ENCODE measurements at places on chromosomes 5 and 9.

DNA sequence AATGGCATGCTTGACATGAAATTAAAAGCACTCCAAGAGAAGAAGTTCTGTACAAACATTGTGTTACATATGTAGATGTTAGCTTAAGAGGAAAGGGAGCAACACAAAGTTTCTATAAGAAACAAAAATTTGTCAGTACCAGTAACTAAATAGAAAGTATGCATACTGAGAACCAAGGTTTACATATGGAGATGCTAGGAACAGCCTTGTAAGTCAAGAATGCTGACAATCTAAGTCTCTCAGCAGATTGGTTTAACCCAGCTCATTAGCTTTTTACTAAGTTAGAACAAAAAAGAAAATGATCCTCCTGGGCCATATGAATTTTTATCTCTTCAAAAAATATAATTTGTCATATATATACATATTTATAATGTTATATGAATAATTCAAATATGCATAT, 2022.1 kb upstream of the ACO1 start:
- DNase-seq = no peak

DNA sequence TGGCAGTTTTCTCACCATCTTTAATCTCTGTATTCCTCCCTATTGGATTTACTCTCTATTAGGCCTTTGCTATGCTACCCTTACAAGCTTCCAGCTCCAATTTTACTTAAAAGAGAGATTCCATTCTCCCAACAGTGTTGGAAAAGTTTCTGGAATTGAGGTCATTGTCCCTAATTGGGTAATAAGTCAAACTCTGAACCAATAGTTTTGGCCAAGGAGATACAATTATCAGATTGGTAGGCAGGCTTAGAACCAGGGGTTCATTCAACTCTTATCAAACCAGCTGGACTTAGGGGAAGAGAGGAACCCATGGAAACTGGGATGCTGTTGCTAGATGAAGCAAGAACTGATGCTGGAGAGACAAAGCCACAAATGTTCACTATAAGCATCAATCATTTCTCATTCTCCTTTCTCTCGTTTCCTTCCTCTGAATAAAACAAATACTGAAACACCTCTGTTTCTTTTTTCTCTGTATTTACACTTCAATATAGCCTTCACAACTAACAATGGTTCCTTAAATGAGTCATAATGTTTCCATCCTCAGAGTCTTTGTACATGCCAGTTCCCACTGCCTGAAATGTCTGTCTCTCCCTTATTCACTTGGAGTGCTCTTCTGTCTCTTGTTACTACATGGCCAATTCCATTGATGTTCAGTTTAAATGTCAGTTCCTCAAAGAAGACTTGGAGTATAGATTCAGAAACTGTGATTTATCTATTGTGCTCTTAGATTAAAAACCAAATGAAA, 587.3 kb downstream of the GABRG2 start:
- no peak for DNase-seq

DNA sequence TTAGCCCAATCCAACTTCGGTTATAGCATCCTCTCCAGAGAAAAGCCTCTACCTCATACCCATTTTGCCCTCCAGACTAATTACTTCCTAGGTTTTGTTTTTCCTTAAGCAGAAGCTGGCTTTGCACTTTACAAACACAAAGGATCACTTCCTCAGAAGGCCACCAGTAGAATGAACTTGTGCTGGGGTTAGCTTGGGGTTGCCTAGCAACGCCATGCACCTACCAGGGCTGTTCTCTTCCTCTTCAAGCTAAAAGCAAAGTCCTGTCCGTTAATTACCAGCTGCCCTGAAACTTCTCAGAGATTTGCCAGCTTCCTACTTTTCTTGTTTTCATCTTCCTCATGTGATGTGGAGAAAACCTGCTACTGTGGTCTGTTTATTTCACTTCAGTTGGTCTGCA, 132.0 kb upstream of the WWC1 start:
- no peak for DNase-seq

GRCh38 chr5:42949348-42950115, 90.6 kb downstream of the ANXA2R start:
- DNase-seq = no peak

DNA sequence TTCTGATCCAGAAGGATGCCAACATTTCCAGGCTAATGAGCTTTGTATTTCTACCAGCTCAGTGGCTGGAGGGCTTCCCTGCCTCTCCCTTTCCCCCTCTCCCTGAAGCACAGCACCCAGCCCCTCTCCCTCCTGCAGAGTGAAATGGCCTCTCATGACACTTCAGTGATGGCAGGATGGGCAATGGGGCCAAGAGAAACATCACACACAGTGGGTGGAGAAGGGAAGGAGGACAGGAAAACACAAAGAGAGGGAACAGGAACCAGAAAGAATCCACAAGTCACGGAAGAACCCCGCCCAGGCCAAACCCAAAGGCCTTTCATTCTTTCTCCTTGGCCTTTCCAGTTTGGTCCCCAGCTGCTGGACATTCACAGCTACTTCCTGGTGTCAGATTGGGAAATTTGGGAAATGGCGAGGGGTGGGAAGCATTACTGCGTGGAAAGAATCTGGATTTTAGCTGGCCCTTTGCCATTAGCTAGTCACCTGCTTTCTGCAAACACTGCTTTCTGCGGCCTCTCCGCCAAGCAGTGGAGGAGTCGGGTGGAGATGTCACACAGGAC, 82.6 kb downstream of the GLDC start:
- no peak for DNase-seq

- no peak for DNase-seq
Observed at GRCh38 chr9:108136656-108137055, 647.1 kb upstream of the KLF4 start.

DNA sequence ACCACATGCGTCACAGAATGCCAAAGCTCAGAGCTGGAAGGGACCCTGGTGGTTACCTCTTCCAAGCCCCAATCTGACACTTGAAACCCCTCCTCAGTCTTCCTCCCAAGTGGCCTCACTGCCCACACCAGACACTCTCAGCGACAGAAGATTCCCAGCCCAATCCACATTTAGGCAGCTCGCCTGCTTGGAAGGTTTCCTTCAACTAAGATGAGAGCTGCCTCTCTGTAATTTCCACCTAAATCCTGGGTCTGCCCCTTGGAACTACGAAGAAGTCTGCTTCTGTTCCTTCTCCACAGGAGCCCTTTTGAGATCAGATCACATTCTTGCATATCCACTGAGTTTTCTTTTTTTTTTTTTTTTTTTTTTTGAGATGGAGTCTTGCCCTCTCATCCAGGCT, 83.7 kb downstream of the PAX5 start:
- DNase-seq = no peak

- DNase-seq = peak; percentile 39
Observed at GRCh38 chr9:2087500-2088313, 72.6 kb downstream of the SMARCA2 start.

- DNase-seq = no peak
Observed at GRCh38 chr5:31731016-31731415, 92.1 kb downstream of the PDZD2 start.

DNA sequence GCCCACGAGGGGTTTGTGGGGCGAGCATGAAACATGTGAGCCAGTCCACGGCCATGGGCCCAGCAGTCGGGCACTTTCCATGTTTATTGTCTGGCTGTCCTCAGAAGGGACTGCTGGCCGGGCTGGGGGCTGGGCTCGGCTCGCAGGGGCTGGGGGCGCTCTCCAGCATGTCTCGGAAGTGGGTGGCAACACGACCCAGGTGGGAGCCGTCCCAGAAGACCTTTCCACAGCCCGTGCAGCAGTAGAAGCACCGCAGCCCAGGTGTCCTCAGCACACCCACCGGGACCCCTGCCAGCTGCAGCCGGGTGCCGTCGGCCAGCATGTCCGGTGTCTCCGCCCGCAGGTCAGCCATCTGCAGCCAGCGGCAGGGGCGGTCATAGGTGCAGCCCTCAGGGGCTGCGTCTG, 4.8 kb upstream of the NRARP start:
- no peak for DNase-seq

GRCh38 chr9:136309101-136309801, 5.4 kb upstream of the CCDC187 start:
- DNase-seq = no peak

DNA sequence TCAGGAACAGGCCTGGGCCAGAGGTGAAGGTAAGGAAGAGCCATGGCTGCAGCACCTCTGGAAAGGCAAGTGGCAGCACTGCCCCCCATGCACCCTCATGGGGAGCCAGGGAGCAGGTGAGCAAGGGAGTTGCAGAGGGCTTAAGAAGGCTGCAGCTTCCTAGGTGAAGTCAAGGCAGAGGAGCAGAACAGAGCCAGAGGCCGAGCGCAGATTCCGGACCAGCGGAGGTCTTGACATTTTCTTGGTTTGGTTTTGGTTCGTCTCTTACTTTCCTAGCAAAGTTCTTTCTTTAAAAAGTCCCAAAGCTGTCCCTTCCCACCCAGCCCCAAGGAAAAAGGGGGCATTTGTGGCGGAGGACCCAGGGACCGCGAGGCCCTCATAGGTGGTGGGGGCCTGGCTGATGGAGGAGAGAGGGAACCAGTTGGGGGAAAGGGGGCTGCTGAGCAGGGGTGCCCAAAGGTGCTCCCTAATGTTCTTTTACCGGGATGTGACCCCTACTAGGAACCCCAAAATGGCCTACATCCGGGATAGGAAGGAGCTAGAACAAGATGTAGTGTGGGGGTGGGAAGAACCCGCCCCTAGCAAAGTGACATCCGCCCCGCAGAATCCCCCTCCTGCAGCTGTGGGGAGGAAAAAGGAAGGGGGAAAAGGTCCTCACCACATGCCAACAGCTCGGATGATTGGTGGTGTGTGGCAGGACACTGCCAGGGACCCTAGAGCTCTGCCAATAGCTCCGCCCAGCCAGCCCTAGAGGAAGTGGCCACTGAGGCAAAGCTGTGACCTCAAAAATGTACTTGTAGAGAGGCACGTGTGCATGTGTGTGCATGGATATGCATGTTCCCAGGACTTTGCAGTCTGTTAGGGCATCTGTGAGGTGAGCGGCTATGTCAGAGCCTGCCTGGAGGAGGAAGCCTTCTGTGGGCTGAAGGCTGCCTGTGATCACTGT, 914 bp upstream of the CD72 start:
- DNase-seq = no peak

GRCh38 chr5:52869391-52869790, 81.7 kb downstream of the ITGA1 start:
- DNase-seq = peak; percentile 31

- no peak for DNase-seq
Observed at GRCh38 chr5:111163000-111163399, 61.2 kb upstream of the CAMK4 start.

DNA sequence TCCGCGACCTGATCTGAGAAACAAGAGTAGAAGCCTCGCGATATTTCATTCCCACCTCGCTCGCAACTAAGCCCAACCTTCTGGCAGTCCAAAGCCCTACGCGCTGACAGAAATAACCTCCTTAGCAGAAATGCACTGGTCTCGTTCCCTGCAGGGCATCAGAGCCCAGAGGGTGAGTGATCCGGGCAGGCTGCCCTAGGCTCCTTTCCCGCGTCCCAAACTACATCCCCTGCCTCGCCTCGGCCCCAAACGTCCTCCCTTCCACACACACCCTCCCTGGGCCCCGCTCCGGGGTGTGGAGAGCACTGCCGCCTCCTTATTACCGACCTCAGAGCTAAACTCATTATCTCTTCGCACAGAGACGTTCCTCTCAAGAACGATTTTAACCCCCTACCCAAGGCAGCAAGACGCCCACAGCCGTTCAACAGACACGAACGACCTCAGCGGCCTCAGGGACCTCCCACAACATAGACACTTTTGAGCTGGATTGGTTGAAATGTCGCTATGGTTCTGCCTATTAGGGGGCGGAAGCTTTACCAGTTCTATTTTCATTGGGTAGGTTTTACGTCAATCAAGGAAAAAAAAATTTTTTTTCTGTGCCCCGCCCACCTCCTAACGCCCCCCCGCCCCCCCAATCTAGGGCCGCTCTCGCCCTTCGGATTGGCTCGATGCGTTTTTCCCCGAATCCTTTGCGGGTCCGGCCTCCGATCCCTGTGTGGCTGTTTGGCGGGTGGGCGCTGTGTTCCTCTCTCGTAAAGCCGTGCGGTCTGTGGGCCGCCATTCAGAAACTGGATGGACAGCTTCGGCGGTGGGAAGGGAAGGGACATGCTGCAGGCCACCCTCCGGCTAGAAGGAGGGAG, at the start of gene CETN3:
Gene CETN3 (minus strand): TSS at position 439 of the 860 bp plus-strand sequence. CDS start 95 bp downstream, at position 344.
- DNase-seq = peak; percentile 84

- DNase-seq = no peak
Observed at GRCh38 chr5:141853895-141854626, 24.1 kb downstream of the PCDH1 start.

DNA sequence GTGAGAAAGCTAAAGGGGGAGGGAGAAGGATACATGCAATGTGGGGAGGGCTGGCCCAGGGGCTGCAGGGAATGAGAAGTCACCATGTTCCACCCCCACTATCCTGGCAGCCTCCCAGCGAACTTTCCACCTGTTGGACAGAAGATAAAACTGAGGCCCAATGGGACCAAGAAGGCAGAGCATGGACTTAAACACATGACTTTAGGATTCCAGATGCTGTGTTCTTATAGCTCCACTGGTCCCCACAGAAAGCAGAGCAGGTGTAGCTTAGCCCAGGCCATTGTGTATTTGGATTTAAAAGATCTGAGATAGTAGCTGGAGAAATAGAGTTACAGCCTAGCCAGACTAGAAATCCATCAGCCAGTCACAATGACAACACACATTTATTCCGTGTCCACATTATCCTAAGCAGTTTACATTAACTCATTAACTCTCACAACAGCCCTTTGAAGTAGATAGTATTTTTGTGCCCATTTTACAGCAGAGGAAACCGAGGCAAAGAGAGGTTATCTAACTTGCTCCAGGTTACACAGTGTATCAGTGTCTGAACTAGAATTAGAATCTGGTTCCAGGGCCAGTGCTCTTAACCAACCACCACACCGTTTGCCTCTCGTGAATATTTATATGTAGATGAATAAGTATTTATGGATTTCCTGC, 121.0 kb downstream of the RGS3 start:
- no peak for DNase-seq

- no peak for DNase-seq
Observed at GRCh38 chr9:81538890-81539289, 150.5 kb downstream of the TLE1 start.

All from CMK (cell line).